ENCODE measurements at places on chromosomes 13 and 19.

GRCh38 chr13:99124794-99125316 is 75.8 kb upstream of the UBAC2 start:
- no peak for DNase-seq

DNA sequence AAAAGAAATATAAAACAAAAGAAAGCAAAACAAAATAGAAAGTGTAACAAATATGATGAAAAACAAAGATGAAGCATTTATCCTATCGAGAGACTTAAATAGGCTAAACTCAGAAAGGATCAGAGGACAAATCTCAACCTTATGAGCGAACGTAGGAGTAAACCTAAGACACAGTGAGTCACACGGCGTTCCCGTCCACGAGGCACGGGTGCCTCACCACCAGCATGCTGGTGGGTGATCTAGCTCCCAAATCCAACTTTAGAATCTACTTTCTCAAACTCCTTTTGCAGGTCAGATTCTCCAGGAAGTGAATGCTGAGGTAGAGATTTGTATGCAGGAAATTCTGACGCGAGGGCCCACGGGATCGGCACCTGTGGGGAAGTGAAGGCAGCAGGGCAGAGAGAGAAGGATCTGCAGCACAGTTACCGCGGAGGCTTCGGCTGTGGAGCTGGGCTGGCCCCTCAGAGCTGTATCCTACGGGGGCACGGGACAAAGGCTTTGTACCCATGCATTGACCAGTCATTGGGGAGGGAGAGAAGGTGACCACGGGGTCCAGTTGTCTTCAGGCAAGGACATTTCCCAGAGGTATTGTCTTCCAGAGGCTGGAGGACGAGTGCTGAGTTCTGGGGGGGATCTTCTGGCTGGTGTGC is 7.5 kb upstream of the MIER2 start:
- DNase-seq, result no peak

GRCh38 chr13:84265257-84265764 is 383.0 kb upstream of the SLITRK1 start:
- no peak for DNase-seq

- DNase-seq, result no peak
These were observed 171.8 kb upstream of the UBL3 start for GRCh38 chr13:30022256-30022655.

DNA sequence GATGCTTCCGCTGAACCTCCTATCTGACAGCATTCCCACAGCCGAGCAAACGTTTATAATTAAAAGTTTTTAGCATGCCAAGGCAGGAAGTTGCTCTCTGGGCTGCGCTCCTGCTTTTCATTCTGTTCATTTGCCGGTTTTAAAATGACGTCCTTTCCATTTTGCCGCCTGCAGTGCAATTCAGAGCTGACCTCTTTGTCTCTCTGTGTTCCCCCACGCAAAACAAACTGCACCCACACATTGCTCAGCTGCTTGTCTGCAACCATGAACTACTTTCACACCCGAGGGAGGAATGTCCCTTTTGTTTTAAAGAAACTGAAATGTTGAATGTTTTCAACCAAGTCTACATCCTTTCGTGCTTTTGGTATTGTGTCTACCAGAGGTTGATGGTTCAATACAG is 416.5 kb downstream of the EFNB2 start:
- DNase-seq, result no peak

- no peak for DNase-seq
These were observed 7.0 kb downstream of the DPF1 start for GRCh38 chr19:38216785-38217641.

DNA sequence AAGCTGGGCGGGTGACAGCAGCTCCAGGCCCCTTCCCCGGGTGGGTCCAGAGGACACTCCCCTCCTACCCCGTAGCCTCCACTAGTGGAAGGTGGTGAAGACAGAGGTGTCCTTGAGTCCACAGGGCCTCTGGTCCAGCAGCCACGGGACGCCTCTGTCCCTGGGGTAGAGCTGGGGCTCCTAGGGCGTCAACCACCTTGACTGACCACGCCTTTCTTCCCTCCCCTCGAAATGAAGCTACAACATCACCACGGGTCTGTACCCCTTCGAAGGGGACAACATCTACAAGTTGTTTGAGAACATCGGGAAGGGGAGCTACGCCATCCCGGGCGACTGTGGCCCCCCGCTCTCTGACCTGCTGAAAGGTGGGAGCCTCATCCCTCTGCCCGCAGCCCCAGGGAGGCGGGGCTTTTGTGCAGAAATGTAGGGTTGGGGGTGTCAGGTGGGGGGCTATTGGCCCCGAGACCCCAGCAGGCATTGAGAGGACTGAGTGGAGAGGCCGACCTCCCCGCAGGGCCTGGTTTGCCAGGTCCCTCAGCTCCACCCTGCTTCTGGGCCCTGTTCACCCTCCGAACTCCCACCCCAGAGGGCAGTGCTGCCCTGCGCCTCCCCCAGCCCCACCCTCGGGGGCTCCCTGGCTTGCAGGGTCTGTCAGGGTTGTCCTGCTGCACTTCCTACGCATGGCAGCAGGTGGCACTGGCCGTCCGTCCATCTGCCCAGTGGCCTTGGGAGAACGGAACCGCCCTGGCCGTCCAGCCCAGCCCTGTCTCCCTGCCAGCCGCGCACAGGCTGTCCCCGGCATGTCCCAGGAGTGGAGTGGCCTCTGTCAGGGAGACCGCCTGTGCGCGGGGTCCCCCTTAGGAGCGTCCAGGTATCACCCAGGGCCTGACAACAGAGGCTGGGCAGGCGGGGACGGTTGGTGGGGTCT is 15.7 kb downstream of the STK11 start:
- DNase-seq, result no peak

- DNase-seq, result no peak
These were observed 20.7 kb upstream of the NLRP12 start for GRCh38 chr19:53844849-53845246.

DNA sequence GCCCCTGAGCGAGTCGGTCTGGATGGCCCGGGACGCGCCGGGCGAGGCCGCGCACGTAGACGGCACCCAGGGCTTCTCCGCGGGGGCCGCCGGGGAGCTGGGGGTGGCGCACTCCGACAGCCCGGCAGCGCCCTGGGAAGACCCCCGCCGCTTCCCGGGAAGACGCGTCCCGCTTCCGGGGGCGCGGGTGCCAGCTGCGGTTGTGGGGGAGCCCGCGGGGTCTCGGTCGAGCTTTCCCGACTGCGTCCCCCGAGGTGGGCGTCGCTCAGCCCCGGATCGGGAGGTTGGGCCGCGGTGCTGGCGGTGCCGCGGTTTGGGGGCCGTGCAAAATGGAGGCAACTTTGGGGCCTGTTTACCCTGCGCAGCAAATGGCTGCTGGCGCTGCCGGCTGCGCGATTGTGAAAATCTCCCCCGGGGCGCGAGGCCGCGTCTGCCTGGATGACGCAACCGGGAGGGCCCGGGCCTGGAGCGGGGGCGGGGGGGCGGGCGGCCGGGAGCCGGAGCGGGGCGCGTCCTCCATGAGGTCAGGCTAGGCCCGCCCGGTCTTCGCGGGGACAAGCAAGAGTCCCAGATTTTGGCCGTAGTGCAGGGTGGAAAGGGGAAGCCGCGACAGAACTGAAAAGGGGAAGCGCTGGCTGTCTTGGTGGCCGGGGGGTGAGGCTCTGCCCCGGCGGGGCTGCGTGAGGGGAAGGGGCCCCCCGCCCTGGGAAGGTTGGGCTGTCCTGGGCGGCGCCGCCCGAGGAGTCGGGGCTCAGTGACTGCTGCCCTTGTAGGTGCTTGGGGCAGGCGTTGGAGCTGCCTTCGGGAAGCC is 11.3 kb downstream of the PEAK3 start:
- DNase-seq, result peak; percentile 71

- DNase-seq, result no peak
These were observed 154.2 kb upstream of the MAB21L1 start for GRCh38 chr13:35630551-35631275.

Measured in activated T-cell treated with anti-CD3 and anti-CD28 coated beads, Interleukin-2, amount 50 U/mL, for 4 hours (primary cell).